ENCODE measurements at places on chromosomes 16 and 17.

- DNase-seq, result no peak
Measured at GRCh38 chr17:12990041-12990808, 27.6 kb downstream of the ELAC2 start.

GRCh38 chr16:18846416-18846815 is 45.1 kb upstream of the ARL6IP1 start:
- DNase-seq, result no peak

DNA sequence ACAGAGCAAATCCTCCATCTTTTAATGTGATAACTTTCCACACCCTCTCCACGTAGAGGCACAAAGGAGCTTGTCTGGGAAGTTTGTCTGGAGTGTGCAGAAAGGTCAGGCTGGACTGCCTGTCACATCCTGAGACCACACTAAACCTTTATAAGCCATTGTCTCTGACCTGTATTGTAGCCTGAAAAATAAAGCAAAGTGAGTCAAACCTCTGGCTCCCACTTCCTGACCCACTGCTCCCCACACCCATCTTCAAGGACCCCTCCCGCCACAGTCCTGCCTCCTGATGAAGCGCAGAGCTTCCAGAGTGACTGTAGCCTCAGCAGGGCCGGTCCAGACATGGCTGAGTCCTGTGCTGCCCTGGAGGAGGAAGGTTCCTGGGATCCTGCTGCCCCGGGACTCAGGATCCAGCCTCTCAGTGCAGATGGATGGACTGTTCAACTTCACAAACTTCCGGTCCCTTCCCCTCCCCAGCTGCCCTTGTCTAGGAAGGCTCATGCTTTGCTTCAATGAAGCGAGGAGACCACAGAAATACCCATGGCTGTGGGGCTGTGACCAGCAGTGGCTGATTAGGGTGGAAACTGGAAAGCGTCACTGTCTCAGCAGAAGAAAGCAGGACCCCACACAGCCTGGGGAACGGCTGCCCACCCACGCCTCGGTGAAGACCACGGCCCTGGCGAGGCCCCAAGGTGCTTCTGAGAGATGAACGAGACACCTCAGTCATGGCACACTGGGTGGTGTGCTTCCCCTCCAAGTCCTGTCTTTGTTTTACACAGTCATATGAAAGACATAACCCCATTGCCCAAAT is 30.9 kb upstream of the CLEC18B start:
- no peak for DNase-seq

DNA sequence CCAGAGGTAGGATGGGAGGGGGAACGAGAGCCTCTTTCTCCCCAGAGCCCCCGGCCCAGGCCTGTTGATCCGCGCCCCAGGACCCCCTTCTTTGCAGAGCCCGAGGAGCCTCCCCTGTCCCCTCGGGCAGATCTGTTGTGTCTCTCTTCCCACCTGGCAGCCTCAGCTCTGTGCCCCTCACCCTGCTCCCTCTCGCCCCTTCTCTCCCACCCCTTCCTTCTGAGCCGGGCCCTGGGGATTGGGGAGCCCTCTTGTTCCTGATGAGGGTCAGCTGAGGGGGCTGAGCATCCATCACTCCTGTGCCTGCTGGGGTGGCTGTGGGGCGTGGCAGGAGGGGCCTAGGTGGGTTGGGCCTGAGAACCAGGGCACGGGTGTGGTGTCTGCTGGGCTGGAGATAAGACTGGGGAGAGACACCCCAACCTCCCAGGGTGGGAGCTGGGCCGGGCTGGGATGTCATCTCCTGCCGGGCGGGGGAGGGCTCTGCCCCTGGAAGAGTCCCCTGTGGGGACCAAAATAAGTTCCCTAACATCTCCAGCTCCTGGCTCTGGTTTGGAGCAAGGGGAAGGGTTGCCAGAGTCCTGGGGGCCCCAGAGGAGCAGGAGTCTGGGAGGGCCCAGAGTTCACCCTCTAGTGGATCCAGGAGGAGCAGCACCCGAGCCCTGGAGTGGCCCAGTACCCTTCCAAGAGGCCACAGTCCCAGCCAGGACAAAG is 65.4 kb downstream of the MRC2 start:
- DNase-seq, result no peak

DNA sequence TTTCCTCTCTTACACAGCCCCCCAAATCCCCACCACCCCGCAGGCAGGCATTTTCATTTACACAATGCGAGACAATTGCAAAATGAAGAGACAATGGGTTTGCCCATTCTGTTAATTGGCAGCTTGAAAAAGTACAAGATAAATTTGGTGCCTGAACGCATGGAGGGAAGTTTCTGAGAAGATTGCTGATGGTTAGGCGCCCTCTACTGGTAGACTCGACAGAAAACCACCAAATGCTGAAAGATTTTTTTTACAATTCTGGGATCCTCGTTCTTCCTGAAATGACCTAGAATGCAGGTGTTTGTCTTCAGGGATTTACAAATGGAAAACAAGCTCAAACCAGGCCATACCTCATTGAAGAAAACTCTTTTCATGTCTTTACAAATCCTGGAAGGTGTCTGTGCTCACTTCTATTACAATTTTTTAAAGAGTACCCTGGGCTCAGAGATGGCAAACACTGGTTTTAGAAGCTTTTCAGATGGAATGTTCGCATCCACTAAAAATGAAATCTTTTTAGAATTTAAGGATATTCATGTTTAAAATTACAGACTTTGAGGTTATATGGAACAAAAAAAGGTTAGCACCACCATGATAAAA is 338.5 kb downstream of the PMP22 start:
- no peak for DNase-seq

GRCh38 chr16:84614073-84614459 is 3.8 kb downstream of the COTL1 start:
- no peak for DNase-seq

GRCh38 chr16:27414788-27415431 is 12.9 kb downstream of the IL21R start:
- no peak for DNase-seq

- no peak for DNase-seq
Measured at GRCh38 chr17:79844869-79845600, 5.8 kb upstream of the CBX4 start.

GRCh38 chr16:86046026-86046425 is 147.1 kb downstream of the IRF8 start:
- DNase-seq, result no peak

- no peak for DNase-seq
Measured at GRCh38 chr17:67180275-67180674, 64.7 kb downstream of the HELZ start.

DNA sequence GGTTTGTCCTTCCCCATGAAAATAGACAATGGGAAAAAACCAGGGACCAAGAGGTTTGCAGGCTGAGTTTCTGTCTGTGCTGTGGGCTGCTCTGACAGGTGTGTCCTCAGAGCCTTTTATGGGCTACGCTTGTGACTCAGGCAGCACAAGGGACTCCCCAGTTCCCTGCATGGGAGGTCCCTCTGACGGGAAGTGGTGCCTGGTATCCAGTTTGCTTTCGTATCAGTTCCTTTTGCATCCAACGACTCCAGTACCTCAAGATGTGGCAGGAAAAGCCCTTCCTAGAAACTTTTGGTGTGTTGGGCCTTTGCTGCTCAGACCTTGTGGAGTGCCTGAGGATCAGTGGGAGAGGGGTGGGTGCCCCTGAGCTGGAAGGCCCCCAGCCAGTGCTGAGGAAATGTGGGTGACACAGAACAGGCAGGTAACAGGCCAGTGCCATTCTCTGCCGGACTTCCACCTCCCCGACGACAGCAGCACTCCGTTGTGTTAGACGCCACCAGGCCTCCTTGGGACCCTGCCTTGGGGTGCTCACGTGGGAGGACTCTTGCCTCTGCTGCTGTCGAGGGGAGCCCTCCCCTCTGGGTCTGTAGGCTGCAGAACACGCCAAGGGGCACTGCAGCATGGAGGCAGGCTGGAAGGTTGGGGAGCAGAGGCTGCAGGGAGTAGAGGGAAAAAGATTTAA is 38.4 kb upstream of the IRF8 start:
- no peak for DNase-seq
